ENCODE measurements at places on chromosomes 12 and 14.

- no peak for DNase-seq
Measured at GRCh38 chr14:22974530-22975313, 7.6 kb downstream of the AJUBA start.

GRCh38 chr14:91280129-91280528 lies 35.6 kb upstream of the GPR68 start:
- no peak for DNase-seq

GRCh38 chr14:32950584-32950983 lies 11.9 kb downstream of the NPAS3 start:
- no peak for DNase-seq

DNA sequence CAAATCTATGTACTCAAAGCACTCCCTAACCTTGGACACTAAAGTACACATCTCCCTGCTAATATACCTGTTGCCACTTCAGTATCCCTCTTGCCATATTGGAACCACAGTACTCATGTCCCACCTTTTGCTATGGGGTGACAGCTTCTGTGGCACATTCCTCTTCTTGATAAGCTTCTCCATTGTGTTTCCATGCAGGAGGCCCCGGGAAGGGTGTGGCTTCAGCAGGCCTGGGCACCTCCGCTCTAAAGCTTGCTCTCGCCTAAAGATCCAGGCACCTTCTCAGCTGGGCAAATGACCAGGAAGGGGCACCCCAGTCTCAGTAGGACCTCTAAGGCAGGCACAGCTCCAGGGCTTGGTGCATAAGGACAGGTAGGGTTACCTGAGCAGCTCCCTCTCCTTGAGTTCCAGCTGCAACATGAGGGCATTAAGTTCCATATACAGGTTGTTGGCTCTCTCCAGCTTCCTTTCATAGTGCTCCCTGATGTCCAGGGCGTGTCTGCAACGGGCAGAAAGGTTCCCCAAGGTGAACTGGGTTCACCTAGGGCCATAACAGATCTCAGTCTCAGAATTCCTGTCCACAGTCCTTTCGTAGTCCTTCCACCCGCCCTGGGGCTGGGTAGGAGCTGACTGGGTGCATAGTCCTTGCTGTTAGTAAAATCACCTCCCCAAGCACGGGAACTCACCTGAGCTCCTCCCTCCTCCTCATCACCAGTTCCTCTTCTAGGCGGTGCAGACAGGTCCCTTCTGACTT lies 15.9 kb downstream of the MAP3K12 start:
- DNase-seq: no peak

- no peak for DNase-seq
Measured at GRCh38 chr14:61700104-61700886, 5.0 kb downstream of the HIF1A start.

- DNase-seq: no peak
Measured at GRCh38 chr12:93886533-93887511, 209.6 kb downstream of the CRADD start.

DNA sequence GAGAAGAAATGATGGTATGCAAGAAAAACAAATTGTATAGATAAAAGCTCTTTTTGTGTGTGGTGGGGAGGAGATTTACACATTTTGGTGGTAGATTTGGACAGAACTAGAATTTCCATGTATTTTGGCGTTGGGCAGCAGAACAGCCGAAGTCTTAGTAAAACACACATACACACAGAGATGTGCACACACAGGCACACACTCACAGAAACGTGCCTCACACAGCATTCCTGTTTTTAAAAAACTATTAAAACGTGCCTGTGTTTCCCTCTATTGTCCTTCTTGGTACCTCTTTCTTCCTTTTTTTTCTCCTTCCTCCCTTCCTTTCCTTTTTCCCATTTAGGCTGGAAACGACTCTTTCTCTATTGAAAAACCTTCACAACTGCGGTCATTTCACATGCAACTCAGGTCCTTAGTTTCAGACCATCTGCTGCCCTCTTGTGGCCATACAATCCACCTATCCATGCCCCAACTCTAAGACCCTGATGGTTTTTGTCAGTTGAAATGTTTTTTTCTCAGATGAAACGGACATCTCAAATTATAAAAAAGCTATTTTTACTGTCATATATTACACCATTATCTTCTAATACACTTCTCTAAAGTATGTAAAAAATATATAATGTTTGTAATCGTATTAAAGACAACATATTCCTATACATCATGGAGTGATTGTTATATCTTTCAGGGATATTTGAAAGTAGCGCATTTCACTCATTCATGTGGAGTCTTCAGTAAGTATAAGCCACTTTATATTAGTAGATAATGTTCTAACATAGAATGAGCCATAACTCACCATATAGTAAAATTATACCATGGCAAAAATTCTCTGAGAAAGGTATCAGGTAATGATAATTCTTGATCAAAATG lies 386.7 kb upstream of the NOVA1 start:
- no peak for DNase-seq

- no peak for DNase-seq
Measured at GRCh38 chr12:65756267-65756666, 68.0 kb upstream of the HMGA2 start.

DNA sequence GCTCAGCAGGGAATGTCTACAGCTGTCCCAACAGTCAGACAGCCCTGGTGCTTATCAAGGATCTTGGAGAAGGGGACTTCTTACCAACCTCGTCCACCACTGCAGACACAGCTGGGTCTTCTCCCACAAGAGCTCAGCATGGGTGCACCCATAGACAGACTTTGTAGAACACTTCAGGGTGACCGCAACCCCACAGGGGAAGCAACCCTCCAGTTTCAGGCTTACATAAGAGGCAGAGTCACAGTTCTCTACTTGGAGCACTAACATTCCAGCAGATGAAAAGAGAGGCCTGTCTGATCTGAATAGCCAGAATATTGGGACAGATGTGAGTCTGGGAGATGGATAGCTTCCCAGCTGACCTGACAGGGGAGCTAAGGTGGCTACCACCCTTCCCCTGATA lies 3.5 kb upstream of the CLEC1A start:
- DNase-seq: no peak

DNA sequence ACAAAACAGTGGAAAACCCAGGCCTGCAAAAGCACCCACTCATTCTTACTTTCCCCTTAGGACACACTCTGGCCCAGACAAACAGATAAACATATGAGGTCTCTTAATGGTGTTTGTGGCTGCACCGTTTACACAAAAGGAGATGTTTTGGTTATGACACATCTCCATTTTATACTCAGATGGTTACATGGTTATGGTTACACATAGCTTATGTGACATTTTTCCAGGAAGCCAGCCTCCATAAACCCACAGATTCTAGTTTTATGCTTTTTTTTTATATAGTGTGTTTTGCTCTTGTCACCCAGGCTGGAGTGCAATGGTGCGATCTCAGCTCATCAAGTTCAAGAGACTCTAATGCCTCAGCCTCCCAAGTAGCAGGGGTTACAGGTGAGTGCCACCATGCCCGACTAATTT lies 3.5 kb upstream of the KLRD1 start:
- no peak for DNase-seq

DNA sequence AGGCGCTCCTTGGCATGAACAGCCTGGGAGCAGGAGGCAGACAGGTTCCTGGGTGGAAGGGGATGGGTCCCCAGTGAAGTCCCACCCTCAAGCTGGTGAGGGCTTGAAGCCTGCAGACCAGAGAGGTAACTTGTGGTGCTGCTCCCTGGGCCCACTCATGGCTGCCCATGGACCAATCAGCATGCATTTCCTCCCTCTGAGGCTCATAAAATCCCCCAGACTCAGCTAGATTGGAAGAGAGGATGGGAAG lies 50.2 kb downstream of the A2M start:
- no peak for DNase-seq

- DNase-seq: no peak
Measured at GRCh38 chr14:68271913-68272391, 452.4 kb downstream of the RAD51B start.

DNA sequence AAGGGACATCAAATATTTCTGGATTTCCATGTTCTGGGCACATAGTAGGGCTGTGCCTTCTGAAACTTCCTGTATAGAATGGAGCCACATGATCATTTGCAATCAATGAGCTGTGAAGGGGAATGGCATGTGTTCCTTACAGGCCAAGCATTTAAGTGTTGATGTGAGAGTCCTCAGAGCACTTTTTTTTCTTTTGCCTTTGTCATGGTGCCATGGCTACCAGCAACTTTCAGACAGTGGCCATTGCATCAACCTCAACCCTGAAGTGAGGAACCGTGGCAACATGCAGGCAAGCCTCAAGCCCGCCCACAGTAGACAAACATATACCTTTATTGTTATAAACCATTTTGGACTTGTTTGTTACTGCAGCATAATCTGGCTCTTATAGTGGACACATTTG lies 948.1 kb downstream of the NRXN3 start:
- no peak for DNase-seq

- no peak for DNase-seq
Measured at GRCh38 chr14:101947577-101947903, 16.8 kb upstream of the DYNC1H1 start.

DNA sequence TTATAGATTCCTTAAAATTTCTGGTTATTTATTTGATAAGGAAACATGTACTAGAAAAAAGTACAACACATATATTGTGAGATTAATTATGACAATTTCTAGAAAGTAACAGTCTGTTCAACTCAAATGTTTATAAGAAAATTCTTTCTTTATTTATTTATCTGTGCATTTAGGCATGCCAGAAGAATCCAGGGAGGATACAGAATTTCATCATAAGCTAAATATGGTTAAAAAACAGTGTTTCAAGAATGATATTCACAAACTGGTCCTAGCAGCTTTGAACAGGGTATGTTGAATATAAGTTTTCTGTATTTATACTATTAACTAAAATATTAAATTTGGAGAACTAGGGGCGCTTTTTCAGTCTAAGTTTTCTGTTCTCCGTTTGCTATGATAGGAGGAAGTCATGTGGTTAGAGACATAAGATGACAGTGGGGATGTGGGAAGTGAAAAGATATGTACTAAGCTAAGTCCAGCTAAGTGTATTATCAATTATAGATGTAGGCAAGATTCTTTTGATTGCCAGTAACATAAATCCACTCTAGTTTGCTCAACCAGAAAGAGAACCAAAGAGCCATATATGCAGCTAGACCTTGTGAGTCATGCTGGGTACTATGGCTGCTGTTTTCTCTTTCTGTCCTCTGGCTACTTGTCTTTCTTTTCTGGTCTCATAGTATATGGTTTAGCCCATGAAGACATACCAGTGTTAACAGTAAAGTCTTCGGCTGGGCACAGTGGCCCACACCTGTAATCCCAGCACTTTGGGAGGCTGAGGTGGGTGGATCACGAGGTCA lies 39.0 kb downstream of the LRRK2 start:
- DNase-seq: no peak

DNA sequence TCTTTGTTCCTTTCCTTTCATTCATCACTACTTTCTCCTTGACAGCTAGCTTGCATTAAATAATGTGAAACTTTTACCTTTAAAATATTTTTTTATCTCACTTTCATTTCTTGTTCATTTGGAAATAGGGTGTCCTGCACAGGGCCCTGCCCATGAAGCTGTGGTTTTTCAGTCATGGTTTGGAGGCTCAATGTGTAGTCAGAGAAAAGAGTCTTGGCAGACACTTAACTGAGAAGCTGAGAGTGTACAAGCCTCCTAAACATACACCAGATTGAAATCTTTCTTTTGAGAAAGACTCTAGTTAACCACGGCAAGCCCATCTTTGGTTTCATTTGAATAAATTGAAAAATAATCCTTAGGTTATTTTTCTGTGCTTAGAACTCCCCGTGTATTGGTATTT lies 74.2 kb downstream of the KICS2 start:
- DNase-seq: no peak

GRCh38 chr14:34098985-34099349 lies 148.1 kb upstream of the EGLN3 start:
- DNase-seq: no peak

GRCh38 chr12:24977060-24977459 lies 28.2 kb upstream of the BCAT1 start:
- DNase-seq: no peak

GRCh38 chr12:121448771-121449315 lies 48.9 kb downstream of the RNF34 start:
- no peak for DNase-seq

- DNase-seq: no peak
Measured at GRCh38 chr12:115306380-115306779, 622.4 kb upstream of the TBX3 start.

- DNase-seq: no peak
Measured at GRCh38 chr14:94062344-94062940, 18.6 kb downstream of the DDX24 start.

GRCh38 chr12:119694111-119694510 lies 26.2 kb downstream of the PRKAB1 start:
- DNase-seq: no peak

DNA sequence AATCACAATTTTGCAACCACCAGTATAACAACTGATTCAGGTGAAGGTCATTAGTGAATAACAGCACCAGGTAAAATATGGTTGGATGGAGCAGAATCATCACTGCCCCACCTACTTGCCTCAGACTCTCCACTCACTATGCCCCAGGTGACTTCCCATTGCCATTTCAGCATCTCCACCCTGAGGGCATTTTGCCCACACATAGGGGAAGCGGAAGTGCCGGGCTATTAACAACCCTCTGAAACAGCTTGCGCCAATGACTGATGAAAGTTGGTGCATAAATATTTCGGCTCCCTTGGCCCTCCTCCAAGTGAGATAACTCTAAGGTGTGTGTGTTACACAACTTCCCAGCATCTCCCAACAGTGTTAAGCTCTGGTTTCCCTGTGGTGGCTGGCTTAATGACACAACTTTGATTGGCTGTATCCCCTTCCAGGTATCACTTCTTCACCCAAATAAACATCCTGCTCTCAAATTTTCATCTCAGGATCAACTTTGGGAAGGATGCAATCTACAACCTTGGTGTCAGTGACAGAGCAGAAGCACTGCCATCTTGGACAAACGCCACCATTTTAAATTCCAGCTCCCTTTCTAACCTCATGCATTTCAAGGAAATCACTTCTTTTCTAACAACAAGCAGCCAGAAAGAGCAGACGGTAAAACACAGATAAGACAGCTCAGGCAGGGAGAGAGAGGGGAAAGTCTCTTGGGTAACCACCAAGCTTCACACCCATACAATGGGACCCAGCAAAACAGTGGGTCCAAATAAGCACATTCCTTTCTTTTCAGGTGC lies 73.6 kb upstream of the PPP2R5C start:
- no peak for DNase-seq

DNA sequence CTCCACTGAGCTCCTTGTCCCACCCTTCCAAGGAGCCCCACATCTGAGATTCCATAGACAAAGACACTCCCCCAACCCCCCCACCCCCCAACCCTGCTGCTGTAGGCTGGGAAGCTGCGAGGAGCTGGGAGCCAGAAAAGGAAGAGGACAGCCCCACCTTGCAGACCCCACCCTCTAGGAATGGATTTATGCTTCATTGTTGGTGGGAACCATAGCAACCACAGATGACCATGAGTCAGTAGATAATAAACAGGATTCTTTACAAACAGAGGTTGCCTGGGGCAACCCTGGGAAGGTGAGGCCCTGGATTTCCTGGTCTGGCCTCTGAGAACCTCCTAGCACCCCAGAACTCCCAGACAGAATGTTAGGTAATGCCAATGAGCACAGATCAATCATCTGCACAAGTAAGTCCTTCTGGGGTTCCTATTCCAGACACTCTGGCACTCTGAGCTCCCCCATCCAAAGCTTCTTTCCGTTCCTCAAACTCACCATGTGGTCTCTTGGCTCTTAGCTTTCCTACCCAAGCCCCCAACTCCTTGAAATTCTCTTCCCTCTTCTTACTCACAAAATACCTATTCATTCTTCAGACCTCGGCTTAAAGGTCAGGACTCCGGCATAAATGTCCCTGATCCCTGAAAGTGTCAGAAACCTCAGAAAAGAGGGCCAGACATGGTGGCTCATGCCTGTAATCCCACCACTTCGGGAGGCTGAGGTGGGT lies 15.2 kb upstream of the PLEKHG6 start:
- no peak for DNase-seq

Data from stimulated activated CD8-positive, alpha-beta memory T cell treated with anti-CD3 and anti-CD28 coated beads, Interleukin-4, amount 100 ng/mL, for 1 hour (primary cell).